ENCODE measurements at places on chromosomes 4 and X.

DNA sequence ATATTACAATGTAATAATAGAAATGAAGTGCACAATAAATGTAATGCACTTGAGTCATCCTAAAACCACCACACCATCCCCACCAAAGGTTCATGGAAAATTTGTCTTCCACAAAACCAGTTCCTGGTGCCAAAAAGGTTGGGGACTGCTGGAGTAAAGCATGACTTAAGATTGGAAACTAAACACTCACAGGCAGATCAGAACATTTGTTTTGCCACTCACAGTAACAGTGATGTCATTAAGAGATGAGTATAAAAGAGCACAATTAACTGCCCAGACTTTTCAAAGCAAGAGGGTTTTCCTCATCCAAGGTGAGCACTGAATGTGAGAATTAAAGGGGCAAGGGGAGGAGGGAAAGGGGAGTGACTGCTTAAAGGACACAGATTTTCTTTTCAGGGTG, 35.6 kb downstream of the MAP7D3 start:
- DNase-seq: no peak

- no peak for DNase-seq
These were observed 986 bp downstream of the MTMR8 start for GRCh38 chrX:64394059-64394873.

GRCh38 chr4:19739101-19739651, 512.5 kb upstream of the SLIT2 start:
- no peak for DNase-seq

DNA sequence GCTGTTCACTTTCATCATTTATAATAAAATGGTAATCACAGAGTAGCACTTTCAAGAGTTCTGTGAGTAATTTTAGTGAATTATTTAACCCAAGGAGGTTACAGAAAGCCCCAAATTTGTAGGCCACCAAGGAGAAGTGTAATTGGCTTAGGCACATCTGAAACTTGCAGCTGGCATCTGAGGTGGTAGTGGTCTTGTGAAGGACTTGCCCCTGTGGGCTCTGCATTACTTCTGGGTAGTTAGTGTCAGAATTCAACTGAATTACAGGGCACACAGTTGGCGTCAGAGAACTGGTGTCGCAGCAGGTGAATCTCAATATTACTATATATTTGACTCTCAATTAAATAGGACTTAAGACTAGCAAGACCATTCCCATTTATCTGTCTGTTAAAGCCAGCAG, 36.9 kb downstream of the GPR174 start:
- no peak for DNase-seq

GRCh38 chr4:176872461-176872860, 79.7 kb upstream of the VEGFC start:
- no peak for DNase-seq

DNA sequence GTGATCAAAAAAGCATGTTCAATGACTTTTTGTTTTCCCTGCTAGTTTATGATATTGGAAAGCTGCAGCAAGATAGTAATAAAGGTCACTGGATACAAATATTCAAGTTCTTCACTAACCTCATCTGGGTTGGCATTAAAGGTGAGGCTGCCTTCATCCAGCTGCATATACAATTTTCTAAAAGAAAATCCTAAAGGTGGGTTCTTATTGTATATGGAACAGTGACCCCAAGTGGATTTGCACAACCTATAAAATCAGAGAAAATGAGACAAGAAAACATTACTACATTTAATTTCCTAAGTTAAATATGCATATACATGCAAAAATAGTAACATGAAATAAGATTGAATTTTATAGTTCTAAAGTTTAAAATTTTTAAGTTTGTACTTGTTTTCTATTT, 23.9 kb downstream of the FBXO8 start:
- DNase-seq: no peak

DNA sequence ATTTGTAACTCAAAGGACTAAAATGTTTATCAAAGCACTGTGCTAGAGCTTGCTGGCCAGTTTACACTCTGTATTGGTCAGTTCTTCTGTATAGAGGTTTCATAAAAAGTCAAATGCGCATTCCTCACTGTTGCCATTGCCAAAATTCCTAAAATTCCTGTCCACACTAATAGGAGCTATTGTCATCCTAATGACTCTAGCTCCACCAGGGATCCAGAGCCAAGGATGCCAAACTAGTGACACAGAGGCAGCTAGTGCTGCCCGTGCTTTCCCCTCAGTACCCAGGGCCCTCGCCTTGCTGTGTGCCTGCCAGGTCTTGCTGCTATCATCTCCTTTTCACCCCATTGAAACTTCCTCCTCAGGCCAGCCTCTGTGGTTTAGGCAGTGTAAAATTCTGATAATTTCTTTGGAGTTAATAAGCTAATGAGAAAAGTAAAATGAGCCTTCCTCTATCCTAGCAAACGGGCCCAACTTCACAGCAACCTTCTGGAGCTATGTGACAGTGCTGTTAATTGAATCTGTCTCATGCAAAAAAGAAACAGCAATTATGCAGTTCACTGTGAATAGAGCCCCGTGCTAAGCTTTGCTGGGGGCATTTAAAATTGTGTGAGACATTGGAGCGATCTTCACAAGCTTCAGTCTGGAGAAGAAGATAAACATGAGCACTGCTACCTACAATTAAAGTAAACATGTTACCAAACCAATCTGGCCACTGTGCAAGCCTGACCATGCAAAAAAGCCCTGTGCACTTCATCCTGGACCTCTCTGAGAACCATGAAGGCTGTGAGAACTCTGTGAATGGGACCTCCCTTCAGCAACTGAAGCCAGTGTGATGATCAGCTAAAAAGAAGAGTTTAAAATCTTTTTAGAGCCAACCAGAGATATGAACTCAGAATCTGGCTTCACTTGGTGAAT, 43.1 kb upstream of the FGF2 start:
- no peak for DNase-seq

DNA sequence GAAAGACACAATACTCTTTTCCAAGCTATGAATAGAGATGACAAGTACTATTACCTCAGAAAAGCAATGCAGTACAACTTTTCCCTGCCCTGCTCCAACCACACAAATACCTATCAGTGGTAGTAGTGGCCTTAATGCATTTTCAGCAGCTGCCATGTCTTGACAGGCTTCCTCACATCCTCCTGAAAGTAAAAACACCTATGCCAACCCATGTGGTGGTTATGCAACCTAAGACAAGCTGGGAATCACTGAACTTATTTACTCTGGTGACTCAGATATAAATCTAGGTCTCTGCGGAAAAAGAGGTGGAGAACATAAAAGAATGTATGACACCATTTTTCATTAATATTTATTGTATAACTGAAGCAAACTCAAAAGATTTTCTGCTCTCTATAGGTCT, 14.5 kb downstream of the WDFY3 start:
- DNase-seq: peak; percentile 30

DNA sequence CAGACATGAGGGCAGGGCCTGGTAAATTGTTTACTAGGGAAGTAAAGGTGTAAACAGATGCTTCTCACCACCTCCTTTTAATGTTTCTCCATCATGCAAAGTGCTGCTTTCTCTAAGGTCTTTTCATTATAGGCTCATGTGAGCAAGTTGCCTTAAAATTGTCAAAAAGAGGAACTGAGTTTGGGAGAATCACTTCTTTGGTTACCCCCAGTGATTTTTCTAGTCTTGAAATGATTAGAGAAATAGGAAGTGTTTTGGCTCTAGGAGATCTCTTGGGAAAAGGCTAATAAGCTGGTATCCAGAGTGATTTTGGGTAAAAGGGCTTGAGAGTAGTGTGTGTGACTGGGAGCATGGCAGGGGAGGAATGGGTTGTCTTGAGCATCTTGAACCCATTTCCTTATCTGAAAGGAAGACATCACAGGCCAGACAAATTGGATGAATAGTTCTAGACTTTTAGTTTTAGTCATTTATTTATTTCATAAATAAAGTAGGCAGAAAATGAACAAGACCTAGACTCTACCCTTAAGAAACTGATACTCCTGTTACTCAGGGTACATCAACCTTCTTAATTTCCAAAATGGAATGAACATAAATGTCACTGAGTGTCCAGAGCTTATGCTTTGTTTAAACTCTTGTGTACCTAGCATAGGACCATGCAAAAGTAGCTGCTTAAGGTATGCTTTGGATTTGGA, 14.2 kb downstream of the GRPR start:
- DNase-seq: no peak

- DNase-seq: no peak
These were observed 66.2 kb downstream of the AGA start for GRCh38 chr4:177376024-177376423.

DNA sequence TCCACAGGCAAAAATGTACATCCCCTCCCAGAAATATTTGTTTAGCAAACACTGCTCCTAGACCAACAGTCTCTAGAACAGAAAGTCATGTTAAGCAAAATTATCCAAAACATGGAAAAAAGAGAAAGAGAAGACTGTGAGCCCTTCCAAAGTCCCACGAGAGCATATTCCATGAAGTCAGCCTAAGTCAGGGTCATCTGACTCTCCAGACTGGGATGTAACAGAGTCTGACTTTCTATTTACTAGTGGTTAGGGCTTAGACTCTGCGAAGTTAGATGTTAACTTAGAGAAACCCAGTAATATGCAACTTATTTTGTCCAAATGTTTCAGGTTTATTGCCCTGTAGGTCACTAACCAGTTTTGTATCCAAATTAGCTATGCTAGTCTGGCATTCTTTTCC, 102.3 kb downstream of the MID1 start:
- DNase-seq: no peak

GRCh38 chr4:186201535-186202230, 10.3 kb downstream of the CYP4V2 start:
- no peak for DNase-seq

DNA sequence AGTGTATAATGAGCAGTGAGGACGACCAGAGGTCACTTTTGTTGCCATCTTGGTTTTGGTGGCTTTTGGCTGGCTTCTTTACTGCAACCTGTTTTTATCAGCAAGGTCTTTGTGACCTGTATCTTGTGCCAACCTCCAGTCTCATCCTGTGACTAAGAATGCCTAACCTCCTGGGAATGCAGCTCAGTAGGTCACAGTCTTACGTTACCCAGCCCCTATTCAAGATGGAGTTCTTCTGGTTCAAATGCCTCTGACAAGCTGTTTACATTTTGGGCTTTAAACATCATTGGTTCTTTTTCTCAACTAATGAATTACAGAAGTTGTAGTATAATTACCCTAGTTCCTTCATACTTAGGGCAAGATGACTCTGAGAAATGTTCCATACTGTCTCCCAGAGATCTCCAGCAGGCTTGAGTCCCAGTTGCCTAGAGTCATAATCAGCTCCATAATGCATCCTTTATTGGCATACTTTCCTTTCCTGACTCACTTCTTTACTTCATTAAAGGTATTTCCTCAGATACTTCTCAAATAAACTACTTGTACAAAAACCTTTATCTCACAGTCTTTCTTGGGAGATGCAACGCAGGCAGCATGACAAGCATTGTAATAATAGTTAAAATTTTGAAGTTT, 136.5 kb downstream of the KDM6A start:
- no peak for DNase-seq
